Esophagus squamous epithelium (tissue), 5 donors: ENCODE measurements at places on chromosomes 3 and 15.
A peak's percentile ranks its signal among the peaks of the same experiment; 100 is the strongest.

DNA sequence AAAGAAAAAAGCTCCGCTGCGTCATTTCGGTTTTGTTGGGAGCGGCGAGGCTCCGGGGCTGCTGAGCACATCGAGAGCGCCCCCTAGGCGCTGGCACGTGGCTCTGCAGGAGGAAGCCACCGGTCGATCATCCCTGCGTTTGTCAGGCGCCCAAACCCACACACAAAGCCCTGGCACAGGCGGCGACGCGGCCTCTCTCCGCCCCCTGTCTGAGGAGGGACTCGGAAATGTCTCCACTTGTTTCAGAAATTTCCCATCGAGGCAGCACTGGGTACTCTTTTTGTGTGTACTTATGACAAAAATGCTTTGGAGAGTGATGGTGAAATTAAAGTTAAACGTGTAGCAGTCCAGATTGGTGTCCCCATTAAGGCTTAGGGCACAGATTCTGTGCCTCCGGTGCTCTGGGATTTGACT lies 407.3 kb upstream of the ONECUT1 start:
- no peak for DNase-seq

DNA sequence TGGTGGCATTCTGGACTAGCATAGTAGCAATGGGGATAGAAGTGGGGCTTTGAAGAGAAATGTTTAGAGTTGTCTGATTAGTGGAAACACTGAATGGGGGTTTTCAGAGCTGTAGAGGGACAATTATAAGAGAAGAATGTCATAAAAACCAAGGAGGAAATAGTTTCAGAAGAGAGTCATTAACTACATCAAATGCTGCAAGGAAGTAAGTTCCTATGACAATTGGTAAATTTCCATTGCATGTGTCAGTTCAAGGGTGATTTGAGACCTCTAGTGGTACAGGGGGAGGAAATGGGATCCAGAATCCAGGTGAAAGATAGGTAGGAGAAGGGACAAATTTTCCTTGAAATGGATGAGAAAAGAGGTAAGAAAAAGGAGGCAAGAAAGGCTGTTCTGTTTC lies 68.3 kb upstream of the TBC1D5 start:
- no peak for DNase-seq

DNA sequence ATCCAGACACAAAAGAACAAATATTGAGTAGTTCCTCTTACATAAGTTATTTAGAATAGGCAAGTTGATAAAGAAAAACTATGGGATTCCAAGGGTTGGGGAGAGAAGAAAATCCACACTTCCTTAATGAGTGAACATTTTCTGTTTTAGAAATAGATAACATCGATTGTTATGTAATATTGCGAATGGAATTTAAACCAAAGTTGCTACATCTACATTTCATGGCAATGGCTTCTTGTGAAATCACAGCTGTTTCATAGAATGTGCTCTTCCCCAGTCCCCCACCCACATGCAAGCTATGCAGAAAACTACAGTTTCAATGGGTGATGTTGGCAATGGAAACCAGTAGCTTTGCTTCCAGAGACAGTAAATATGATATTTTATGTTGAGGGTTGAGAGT lies 1639.5 kb downstream of the SI start:
- DNase-seq: no peak

DNA sequence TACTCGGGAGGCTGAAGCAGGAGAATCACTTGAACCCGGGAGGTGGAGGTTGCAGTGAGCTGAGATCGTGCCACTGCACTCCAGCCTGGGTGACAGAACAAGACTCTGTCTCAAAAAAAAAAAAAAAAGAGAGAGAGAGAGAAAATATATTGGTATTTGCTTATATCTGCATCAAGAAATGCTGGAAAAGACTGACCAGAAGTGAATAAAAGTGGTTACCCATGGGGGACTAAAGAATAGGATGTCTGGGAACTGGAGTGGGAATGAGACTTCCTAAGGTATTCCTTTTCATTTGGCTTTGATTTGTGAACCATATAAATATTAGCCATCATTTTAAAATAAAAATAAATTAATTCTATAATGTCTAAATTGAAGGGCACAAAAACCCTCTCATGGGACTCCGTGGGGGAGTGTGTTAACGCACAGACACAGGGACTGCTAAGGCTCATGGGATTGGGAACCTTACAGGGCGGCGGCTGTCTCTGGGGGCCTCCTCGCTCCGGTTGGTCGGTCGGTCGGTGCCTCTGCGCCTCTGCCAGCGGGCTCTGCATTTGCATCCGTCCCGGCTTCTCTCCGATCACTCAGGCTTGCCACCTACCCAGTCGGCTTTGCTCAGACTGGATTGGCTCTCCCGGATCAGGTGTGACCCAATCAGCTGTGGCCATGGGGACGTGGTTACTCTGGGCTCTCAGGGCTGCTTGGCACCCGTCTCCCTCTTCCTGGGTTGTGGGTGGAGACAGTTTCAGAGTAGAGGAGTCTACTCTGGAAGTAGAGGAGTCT lies 12.7 kb upstream of the TSPAN3 start:
- peak; percentile 45 for DNase-seq

GRCh38 chr3:10337323-10338163 lies 16.6 kb upstream of the SEC13 start:
- no peak for DNase-seq

GRCh38 chr3:56783644-56784447 lies 17.9 kb downstream of the ARHGEF3 start:
- DNase-seq: peak; percentile 44

DNA sequence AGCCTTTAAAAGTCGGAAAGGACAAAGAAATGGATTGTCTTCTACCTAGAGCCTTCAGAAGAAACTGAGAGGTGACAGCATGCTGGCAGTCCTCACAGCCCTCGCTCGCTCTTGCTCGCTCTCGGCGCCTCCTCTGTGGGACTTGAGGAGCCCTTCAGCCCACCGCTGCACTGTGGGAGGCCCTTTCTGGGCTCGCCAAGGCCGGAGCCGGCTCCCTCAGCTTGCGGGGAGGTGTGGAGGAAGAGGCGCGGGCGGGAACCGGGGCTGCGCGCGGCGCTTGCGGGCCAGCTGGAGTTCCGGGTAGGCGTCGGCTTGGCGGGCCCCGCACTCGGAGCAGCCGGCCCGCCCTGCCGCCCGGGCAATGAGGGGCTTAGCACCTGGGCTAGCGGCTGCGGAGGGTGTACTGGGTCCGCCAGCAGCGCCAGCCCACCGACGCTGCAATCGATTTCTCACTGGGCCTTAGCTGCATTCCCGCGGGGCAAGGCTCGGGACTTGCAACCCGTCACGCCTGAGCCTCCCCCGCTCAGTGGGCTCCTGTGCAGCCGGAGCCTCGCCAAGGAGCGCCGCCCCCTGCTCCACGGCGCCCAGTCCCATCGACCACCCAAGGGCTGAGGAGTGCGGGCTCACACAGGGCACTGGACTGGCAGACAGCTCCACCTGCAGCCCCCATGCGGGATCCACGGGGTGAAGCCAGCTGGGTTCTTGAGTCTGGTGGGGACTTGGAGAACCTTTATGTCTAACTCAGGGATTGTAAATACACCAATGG lies 953.8 kb upstream of the GBE1 start:
- no peak for DNase-seq

DNA sequence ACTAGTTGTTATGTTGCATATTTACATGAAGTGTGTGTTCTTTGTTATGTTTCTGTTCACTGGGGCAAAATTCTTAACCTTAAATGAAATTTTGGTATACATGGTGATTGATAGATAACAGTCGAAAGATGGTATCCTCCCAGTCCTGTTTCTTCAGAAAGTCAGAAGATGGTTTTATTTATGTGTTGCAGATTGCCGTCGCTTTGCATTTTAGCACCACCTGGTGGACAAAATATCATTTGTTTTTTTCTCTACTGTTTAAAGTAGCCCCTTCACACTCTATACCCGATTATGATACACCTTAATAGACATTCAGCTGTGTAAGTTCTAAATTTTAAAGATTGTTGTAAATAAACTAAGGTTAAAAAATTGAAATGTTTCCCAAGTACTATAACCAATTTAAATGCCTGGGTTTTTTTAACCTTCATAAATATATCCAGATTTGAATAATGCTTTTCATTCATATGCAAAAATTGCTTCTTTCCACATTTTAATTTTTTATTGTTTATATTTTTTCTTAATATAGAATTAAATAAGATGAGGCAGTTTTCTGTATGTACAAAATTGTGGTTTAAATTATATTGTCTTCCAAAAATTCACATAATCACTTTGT lies 152.2 kb downstream of the ALCAM start:
- DNase-seq: no peak

DNA sequence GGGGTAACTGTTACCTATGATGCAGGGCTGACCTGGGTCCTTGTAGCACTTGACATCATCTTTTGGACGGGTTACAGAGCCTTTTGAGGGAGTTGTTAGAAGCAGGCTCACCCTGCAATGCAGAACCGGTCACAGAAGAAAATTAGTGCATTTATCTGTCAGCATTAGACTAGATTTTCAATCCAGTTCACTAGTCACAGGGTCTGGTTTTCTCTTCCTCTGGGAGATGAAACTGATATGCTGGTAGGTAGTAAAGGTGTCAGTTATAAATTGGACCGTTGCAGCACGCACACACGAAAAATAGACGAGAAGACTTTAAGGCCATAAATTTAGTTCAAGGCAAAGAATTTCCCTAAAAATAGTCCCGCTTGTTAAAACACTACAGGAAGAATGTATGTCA lies 532.3 kb upstream of the ATP11B start:
- no peak for DNase-seq
